Activated gamma-delta T cell treated with anti-CD3 and anti-CD28 coated beads, Interleukin-2, amount 50 U/mL, for 16 hours (primary cell): ENCODE measurements at places on chromosomes 6 and 20.

- no peak for DNase-seq
Measured at GRCh38 chr6:52493669-52494068, 73.5 kb downstream of the EFHC1 start.

DNA sequence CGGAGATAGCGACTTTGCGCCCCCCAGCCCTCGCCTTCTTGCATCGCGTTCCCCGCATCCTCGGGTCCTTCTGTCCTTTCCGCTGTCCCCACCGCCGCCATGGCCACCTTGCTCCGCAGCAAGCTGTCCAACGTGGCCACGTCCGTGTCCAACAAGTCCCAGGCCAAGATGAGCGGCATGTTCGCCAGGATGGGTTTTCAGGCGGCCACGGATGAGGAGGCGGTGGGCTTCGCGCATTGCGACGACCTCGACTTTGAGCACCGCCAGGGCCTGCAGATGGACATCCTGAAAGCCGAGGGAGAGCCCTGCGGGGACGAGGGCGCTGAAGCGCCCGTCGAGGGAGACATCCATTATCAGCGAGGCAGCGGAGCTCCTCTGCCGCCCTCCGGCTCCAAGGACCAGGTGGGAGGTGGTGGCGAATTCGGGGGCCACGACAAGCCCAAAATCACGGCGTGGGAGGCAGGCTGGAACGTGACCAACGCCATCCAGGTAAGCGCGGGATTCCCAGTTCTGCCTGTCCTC is 401 bp downstream of the SLC32A1 start:
- DNase-seq = no peak

GRCh38 chr6:38651121-38651784 is 11.5 kb upstream of the BTBD9 start:
- no peak for DNase-seq

- no peak for DNase-seq
Measured at GRCh38 chr6:100057941-100058340, 63.9 kb upstream of the MCHR2 start.

GRCh38 chr20:40628877-40629276 is 60.2 kb downstream of the MAFB start:
- no peak for DNase-seq

GRCh38 chr6:157975456-157975855 is 6.2 kb upstream of the SYNJ2 start:
- no peak for DNase-seq

- peak; percentile 14 for DNase-seq
Measured at GRCh38 chr6:13229205-13230085, 98.9 kb downstream of the TBC1D7 start.

GRCh38 chr6:73394577-73395354 is at the start of gene DDX43:
TSS of gene DDX43 (plus strand) at chr6:73394828. CDS start at chr6:73394906, 78 bp downstream.
- DNase-seq = no peak

- no peak for DNase-seq
Measured at GRCh38 chr6:1216488-1216974, 95.4 kb upstream of the FOXQ1 start.

- no peak for DNase-seq
Measured at GRCh38 chr6:137552146-137552545, 58.0 kb upstream of the OLIG3 start.

GRCh38 chr20:45404438-45404837 is 3.7 kb upstream of the DBNDD2 start:
- no peak for DNase-seq
